ENCODE measurements at places on chromosomes 6 and 20. TPM values are rescaled to one million over a fixed set of nuclear protein-coding genes. Genes with fewer than 3 reads are reported as not detected.

FOXS1 gene
- not detected for polyA plus RNA-seq

OR2J3 gene
- polyA plus RNA-seq, result not detected

SLC12A5 gene
- polyA plus RNA-seq, result 0.55 TPM

PKIB gene
- polyA plus RNA-seq, result 8.1 TPM

HM13 gene
- polyA plus RNA-seq, result 167 TPM

EPPIN gene
- not detected for polyA plus RNA-seq

TTLL9 gene
- polyA plus RNA-seq, result not detected

ID4 gene
- polyA plus RNA-seq, result 0.32 TPM

BPIFB6 gene
- not detected for polyA plus RNA-seq
